ENCODE measurements at places on chromosomes 2 and 18. TPM values are rescaled to one million over a fixed set of nuclear protein-coding genes. Genes with fewer than 3 reads are reported as not detected.

Gene TMEM150A
- 64.6 TPM for polyA plus RNA-seq

Gene TNFAIP6
- polyA plus RNA-seq, result 9.8 TPM

DNA sequence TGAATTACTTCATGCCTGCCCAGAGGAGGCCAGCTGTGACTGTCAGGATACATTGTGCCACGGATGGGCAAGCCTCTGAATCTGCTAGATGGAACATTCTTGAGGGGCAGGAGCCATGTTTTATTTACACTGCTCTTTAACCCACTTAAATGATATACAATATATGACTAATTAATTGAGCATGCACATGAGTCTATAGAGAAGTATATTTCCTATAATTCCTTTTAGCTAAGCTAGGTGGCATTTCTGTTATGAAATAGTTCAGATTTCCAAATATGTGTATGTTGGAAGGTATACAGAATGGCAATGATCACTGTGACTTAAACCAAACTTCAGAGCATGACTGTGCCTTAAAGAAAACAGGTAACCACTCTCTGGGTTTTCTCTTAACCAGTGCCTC, 131.7 kb downstream of the RAB3GAP1 start:
- H3K36me3 ChIP-seq, result no peaks in the 10 kb centered on the region
- H3K4me1 ChIP-seq, result no peaks in the 10 kb centered on the region
- H3K4me3 ChIP-seq, result no peak overlapping the region

Gene RTKN
- polyA plus RNA-seq, result 77.5 TPM

Gene IL1F10
- not detected for polyA plus RNA-seq

DNA sequence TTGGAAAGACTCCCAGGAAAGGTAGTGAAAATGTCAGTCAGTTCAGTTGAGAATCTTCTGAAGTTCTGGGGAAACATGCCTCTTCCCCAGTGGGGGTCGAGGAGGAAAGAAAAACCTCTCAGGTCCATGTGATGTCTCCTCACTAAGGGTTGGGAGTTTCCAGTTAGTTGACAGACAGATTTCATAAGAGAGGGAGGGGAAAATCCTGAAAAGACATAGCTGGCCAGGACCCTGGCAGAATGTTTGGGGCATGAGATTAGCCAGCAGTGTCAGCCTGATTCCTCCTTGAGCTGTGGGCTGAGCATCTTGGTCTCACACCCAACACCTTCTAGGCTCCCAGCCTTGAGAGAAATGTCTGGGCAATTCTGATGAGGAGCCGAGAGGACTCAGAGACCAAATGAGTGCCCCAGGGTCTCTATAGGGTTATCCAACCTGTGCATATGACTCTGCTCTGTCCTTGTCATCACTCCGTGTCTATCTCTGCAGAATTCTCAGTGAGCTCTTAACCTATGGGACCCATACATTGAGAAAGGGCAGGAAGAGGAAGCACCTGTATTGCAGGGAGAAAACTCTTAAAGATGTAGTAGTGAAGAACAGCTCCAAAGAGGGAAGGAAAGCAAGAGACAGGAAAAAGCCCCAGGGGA, 13.9 kb downstream of the BMP10 start:
- no peak for DNase-seq
- no peak overlapping the region for H3K4me3 ChIP-seq
- H3K4me1 ChIP-seq, result no peaks in the 10 kb centered on the region
- no peaks in the 10 kb centered on the region for H3K36me3 ChIP-seq
- H3K27ac ChIP-seq, result no peak overlapping the region

Gene CHRND
- polyA plus RNA-seq, result not detected

Gene KCNG3
- not detected for polyA plus RNA-seq

- no peak overlapping the region for H3K4me3 ChIP-seq
- no peaks in the 10 kb centered on the region for H3K36me3 ChIP-seq
- no peak overlapping the region for H3K27ac ChIP-seq
- H3K27me3 ChIP-seq, result no peaks in the 10 kb centered on the region
Measured at GRCh38 chr2:161131074-161131680, 29.1 kb upstream of the TANK start.

DNA sequence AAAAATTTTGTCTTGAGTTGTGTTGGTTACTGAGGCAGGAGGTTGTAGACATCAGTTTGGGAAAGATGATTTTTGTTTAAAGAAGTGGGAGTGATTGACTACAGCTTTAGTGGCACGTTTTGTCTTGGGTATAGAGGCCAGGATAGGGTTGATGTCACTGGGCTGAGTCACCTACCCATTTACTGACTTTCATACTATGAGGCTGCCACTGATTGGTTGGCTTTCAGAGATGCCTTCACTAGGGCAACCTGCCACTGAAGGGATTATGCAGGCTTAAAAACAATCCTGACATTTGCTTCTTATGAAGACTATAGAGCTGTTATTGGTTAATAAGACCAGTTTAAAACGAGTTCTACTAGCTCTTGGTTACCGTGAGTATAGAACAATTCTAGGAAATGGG, 479.1 kb downstream of the SOX11 start:
- H3K4me3 ChIP-seq, result no peak overlapping the region
- no peaks in the 10 kb centered on the region for H3K27me3 ChIP-seq
- no peak for DNase-seq

Gene UCN
- polyA plus RNA-seq, result 2.6 TPM

DNA sequence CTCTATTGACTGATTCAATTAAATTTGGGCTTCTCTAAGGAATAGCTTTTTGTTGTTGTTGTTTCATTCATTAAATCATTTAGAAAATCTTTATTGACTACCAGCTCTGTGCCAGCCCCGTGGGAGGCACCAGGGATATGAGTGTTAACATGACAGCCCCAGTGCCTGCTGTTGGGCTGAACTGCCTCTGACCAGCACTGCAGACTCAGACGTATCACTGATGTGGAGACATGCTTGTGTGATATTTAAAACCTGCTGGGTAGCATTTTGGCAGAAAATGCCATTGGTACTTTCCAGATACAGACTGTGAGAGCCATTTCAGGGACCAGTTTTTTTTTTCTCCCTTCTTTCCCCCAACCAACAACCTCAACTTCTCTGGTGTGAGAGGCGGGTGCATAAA, 38.6 kb upstream of the KCNF1 start:
- H3K36me3 ChIP-seq, result no peaks in the 10 kb centered on the region
- H3K27me3 ChIP-seq, result no peaks in the 10 kb centered on the region
- H3K4me1 ChIP-seq, result peaks cover 7% of the 10 kb centered on the region
- H3K27ac ChIP-seq, result no peak overlapping the region
- no peak overlapping the region for H3K4me3 ChIP-seq
- no peak for DNase-seq

DNA sequence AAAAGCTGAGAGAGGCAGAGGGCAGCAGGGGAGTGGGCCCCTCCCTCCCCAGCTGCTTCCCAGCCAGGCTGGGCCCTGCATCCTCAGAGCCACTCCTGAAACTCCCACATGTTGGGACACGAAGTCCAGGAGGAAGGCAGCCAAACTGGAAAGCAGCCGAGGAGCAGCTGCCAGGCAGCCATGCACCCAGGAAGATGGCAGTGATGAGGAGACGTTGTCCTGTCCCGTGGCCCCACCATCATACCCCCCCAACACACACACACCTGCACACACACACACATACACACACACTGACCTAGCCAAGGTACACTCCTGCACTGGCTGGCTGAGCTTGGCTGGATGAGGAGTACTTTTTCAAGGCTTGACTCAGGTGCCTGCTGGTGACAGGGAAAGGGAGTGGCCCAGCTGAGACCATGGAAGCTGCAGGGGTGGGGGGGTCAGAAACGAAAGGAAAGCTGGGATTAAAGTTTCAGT, 106.0 kb downstream of the CYP26B1 start:
- no peak overlapping the region for H3K4me3 ChIP-seq
- no peak overlapping the region for H3K27ac ChIP-seq
- DNase-seq, result no peak
- no peaks in the 10 kb centered on the region for H3K36me3 ChIP-seq
- no peaks in the 10 kb centered on the region for H3K27me3 ChIP-seq

GRCh38 chr18:21336846-21337245, 94.8 kb downstream of the GREB1L start:
- H3K4me3 ChIP-seq, result no peak overlapping the region
- H3K27me3 ChIP-seq, result no peaks in the 10 kb centered on the region
- H3K27ac ChIP-seq, result no peak overlapping the region

DNA sequence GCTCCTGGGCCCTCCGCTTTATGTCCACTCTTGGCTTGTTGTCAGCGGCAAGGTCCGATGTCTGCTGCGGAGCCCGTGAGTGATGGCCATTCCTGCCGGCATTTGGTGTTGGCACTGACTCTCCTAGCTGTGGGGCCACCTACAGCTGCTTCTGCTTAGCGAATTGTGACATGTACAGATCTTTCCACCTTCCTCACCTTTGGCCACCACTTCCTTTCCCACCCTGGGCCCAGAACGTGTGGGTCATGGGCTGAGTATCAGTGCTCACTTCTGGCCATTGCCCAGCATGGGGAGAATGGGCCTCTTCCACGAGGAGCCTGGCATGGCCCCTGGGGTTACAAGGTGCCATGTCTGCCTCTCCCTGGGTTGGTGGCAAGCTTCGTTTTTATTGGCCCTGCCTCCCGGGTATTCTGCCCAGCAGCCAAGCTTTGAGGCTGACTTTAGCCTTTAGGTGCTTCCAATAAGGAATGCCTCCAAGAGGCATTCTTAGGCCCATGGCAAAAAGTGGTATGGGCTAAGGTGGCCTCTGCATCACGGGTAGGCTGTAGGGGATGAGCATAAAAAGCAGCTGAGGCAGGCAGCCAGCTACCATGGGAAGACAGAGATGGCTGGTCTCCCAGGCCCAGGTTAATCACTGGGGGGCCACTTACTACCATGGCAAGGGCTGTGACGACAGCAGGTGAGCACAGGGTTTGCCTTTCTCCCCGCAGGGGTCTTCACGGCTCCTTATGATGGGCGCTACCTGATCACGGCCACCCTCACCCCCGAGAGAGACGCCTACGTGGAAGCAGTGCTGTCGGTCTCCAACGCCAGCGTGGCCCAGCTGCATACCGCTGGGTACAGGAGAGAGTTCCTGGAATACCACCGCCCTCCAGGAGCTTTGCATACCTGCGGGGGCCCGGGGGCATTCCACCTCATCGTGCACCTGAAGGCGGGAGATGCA, 65.8 kb downstream of the EMILIN2 start:
- H3K4me1 ChIP-seq, result peaks cover 6% of the 10 kb centered on the region
- no peak overlapping the region for H3K27ac ChIP-seq
- H3K36me3 ChIP-seq, result no peaks in the 10 kb centered on the region
- no peaks in the 10 kb centered on the region for H3K27me3 ChIP-seq
- no peak overlapping the region for H3K4me3 ChIP-seq

GRCh38 chr2:218031771-218032257, 29.0 kb upstream of the TNS1 start:
- DNase-seq, result no peak
- H3K4me1 ChIP-seq, result peaks cover 10% of the 10 kb centered on the region

DNA sequence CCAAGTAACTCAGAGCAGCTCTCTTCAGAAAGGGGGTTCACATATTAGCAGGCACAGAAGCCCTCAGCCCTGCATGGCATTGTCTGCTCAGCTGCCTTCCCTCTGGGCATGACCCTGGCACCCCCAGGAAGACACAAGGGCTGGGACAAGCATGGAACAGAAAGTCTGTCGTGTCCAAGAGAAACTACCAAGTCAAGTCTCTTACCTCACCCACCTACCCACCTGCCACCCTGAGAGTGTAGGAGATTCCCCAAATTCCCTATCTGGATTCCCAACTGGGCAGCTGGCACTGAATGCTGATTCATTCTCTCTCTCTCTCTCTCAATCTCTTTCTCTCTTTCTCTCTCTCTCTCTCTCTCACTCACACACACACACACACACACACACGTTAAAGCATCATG, 21.6 kb downstream of the SMAD7 start:
- peaks cover 94% of the 10 kb centered on the region for H3K4me1 ChIP-seq
- H3K4me3 ChIP-seq, result no peak overlapping the region
- no peaks in the 10 kb centered on the region for H3K27me3 ChIP-seq
- no peaks in the 10 kb centered on the region for H3K36me3 ChIP-seq

- H3K4me1 ChIP-seq, result no peaks in the 10 kb centered on the region
- no peak overlapping the region for H3K4me3 ChIP-seq
- no peaks in the 10 kb centered on the region for H3K36me3 ChIP-seq
- no peak for DNase-seq
- no peak overlapping the region for H3K27ac ChIP-seq
- H3K27me3 ChIP-seq, result no peaks in the 10 kb centered on the region
Measured at GRCh38 chr18:79199691-79200374, 130.6 kb downstream of the ATP9B start.

- H3K36me3 ChIP-seq, result no peaks in the 10 kb centered on the region
- H3K27me3 ChIP-seq, result no peaks in the 10 kb centered on the region
- no peak overlapping the region for H3K27ac ChIP-seq
- DNase-seq, result no peak
- no peak overlapping the region for H3K4me3 ChIP-seq
- H3K4me1 ChIP-seq, result peaks cover 10% of the 10 kb centered on the region
Measured at GRCh38 chr18:37654731-37655369, 89.3 kb upstream of the CELF4 start.

DNA sequence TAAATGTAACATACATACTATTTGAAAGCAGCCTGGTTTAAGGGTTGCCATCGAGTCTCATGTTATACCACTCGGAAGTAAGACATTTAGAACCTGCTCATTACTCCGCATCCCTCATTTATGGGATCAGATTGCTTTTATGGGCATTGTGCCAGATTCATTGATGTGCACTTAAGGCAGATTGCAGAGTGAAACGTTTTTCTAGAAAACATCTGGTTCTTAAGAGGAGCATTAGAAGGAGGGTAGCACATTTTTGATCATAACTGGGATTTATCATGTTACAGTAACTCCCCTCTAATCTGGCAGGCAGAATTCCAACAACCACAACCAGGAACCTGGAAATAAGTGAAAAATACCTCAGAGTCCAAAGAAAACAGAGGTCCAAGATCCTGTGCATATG, 74.2 kb upstream of the GALNT3 start:
- peak; percentile 24 for DNase-seq
- H3K27ac ChIP-seq, result no peak overlapping the region
- no peaks in the 10 kb centered on the region for H3K27me3 ChIP-seq

DNA sequence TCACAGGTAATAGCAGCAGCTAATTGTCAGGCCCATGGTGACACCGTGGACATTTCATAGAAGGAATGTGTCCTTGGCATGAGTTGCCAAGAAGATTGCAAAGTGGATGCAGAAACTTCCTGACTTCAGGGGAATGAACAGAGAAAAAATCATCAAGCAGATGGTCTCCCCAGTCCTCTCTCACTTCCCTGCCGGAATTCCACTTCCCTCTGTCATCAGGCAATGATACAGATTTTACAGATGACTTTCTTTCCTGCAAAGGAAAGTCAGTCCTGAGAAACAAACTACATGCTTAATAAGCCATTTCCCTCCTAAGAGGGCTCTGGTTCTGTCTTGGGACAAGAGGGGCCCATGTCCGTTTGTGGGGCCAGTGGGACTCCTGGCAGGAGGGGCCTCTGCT, 45.7 kb downstream of the KCNF1 start:
- H3K27me3 ChIP-seq, result no peaks in the 10 kb centered on the region
- DNase-seq, result no peak
- H3K4me3 ChIP-seq, result no peak overlapping the region
- H3K4me1 ChIP-seq, result no peaks in the 10 kb centered on the region

Gene RAB1A
- polyA plus RNA-seq, result 335 TPM

- no peak for DNase-seq
- no peaks in the 10 kb centered on the region for H3K36me3 ChIP-seq
- H3K4me1 ChIP-seq, result no peaks in the 10 kb centered on the region
- H3K27ac ChIP-seq, result no peak overlapping the region
- H3K4me3 ChIP-seq, result no peak overlapping the region
Measured at GRCh38 chr2:41079011-41079410, 627.1 kb upstream of the SLC8A1 start.
